Kidney (tissue), 22 donors: ENCODE measurements at places on chromosomes 3 and 15.

- no peaks in the 10 kb centered on the region for H3K4me1 ChIP-seq
- no peaks in the 10 kb centered on the region for H3K27me3 ChIP-seq
- H3K4me3 ChIP-seq = no peak overlapping the region
- no peaks in the 10 kb centered on the region for H3K36me3 ChIP-seq
- H3K27ac ChIP-seq = no peak overlapping the region
Observed at GRCh38 chr3:17759901-17760300, 17.5 kb upstream of the TBC1D5 start.

DNA sequence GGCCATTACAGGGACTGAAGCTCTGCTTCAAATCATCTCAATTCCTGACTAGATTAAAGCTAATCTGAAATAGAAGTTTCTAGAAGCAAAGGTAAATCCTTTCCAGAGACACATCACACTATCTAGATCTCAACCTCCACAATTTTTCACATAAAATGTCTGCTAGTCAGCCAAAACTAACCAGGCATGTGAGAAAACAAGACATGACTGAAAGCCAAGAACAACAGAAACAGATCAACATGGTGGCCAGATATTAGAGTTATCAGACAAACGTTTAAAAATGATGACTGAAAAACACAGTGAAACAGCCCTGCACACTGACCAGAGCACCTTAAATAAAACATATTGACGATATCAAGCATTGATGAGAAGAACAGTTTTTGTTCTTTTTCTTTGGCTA lies 59.1 kb downstream of the SUMF1 start:
- H3K27me3 ChIP-seq = no peaks in the 10 kb centered on the region
- H3K36me3 ChIP-seq = peaks cover 9% of the 10 kb centered on the region
- no peak overlapping the region for H3K4me3 ChIP-seq
- no peak for DNase-seq
- peak overlapping the region; percentile 37 for H3K27ac ChIP-seq
- peaks cover 6% of the 10 kb centered on the region for H3K4me1 ChIP-seq

GRCh38 chr3:52777959-52778805 lies 783 bp downstream of the ITIH1 start:
- no peaks in the 10 kb centered on the region for H3K4me1 ChIP-seq
- H3K4me3 ChIP-seq = no peak overlapping the region
- no peaks in the 10 kb centered on the region for H3K27me3 ChIP-seq
- peak; percentile 5 for DNase-seq
- no peaks in the 10 kb centered on the region for H3K36me3 ChIP-seq
- H3K27ac ChIP-seq = no peak overlapping the region

GRCh38 chr3:55704521-55704920 lies 217.4 kb upstream of the WNT5A start:
- no peaks in the 10 kb centered on the region for H3K36me3 ChIP-seq
- H3K4me3 ChIP-seq = no peak overlapping the region
- no peak for DNase-seq

- H3K4me1 ChIP-seq = no peaks in the 10 kb centered on the region
- no peak for DNase-seq
- H3K4me3 ChIP-seq = no peak overlapping the region
- H3K36me3 ChIP-seq = no peaks in the 10 kb centered on the region
- H3K27ac ChIP-seq = no peak overlapping the region
Observed at GRCh38 chr3:31311559-31311958, 221.2 kb upstream of the STT3B start.

DNA sequence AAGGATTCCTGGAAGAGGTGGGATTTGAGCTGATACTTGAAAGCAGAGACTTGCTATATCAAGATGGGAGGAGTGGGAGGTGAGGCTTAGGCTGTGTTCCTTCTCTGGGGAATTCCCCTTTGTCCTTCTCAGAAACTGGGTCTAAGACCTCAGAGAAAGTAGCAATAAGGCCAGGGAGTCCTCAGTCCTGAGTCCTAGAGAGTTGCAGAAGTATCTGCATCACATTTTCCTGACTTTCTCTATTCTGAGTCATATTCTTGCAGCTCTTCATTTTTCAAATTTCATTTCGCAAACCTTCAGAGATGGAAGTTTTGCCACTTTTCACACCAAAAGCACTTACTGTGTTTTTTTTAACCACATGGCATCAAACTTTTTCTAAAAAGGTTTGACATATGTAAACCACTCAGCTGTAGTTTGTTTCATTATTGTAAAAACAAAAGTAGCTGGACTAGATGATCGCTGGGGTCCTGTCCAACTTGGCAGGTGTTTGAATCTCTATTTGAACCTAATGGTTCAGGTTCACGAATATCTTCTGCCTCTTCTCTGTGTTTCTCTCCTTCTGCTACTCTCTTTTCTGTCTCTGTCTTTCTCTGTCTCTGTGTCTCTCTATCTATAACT lies 21.3 kb downstream of the COLQ start:
- H3K27me3 ChIP-seq = no peaks in the 10 kb centered on the region
- no peak for DNase-seq
- H3K27ac ChIP-seq = no peak overlapping the region
- no peaks in the 10 kb centered on the region for H3K36me3 ChIP-seq
- H3K4me3 ChIP-seq = no peak overlapping the region
- no peaks in the 10 kb centered on the region for H3K4me1 ChIP-seq

- no peaks in the 10 kb centered on the region for H3K36me3 ChIP-seq
- no peaks in the 10 kb centered on the region for H3K27me3 ChIP-seq
- DNase-seq = no peak
- H3K27ac ChIP-seq = peak overlapping the region; percentile 72
- no peak overlapping the region for H3K4me3 ChIP-seq
- peaks cover 4% of the 10 kb centered on the region for H3K4me1 ChIP-seq
Observed at GRCh38 chr15:57555270-57555669, 36.4 kb upstream of the MYZAP start.

GRCh38 chr3:49607796-49608195 lies 53.5 kb downstream of the BSN start:
- H3K36me3 ChIP-seq = no peaks in the 10 kb centered on the region
- H3K27ac ChIP-seq = no peak overlapping the region
- no peaks in the 10 kb centered on the region for H3K4me1 ChIP-seq
- no peak for DNase-seq

GRCh38 chr15:83697716-83698115 lies 43.8 kb downstream of the ADAMTSL3 start:
- H3K27ac ChIP-seq = no peak overlapping the region
- no peak overlapping the region for H3K4me3 ChIP-seq
- no peaks in the 10 kb centered on the region for H3K4me1 ChIP-seq
- H3K27me3 ChIP-seq = no peaks in the 10 kb centered on the region
- DNase-seq = no peak

DNA sequence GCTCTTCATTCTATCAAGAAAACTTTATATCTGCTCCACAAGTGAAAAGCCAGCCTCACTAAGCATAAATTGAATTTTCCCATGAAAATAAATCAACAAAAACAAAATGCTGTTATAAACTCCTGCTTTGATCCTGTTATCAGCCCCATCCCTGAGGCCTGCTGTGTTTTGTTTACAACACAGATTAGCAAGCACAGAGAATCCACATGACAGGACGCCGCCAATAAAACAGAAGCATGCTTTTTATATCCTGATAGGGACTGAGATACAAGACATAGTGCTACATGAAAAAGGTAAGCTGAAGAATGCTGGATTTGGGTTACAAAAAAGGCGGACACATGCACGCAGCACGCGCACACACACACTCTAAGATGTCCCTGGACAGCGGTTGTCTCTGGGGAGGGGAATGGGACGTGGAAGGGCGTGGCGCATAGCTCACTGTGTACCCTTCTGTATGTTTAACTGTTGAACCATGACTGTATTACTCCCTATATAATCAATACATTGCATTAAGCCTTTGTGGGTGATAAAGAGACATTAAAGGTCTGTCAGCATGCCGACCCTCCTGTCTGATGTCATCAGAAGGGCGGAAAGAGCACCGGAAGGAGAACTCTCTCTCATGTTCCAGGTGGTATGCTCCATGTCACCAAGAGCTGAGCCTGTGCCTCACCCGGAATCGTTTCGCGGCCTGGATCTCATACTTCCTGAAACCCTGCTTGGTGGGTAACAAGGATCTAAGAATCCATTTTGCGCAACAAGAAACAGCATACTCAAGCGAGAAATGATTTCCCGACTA lies 93.9 kb downstream of the IQSEC1 start:
- no peaks in the 10 kb centered on the region for H3K27me3 ChIP-seq
- no peaks in the 10 kb centered on the region for H3K36me3 ChIP-seq
- H3K4me3 ChIP-seq = no peak overlapping the region
- DNase-seq = no peak
- no peak overlapping the region for H3K27ac ChIP-seq

GRCh38 chr3:25768851-25769250 lies 14.4 kb downstream of the NGLY1 start:
- H3K27ac ChIP-seq = no peak overlapping the region
- H3K27me3 ChIP-seq = no peaks in the 10 kb centered on the region
- no peak overlapping the region for H3K4me3 ChIP-seq
- no peaks in the 10 kb centered on the region for H3K4me1 ChIP-seq
- DNase-seq = no peak

GRCh38 chr3:5650303-5650702 lies 462.8 kb downstream of the EDEM1 start:
- no peaks in the 10 kb centered on the region for H3K36me3 ChIP-seq
- H3K4me3 ChIP-seq = no peak overlapping the region
- H3K27ac ChIP-seq = no peak overlapping the region

DNA sequence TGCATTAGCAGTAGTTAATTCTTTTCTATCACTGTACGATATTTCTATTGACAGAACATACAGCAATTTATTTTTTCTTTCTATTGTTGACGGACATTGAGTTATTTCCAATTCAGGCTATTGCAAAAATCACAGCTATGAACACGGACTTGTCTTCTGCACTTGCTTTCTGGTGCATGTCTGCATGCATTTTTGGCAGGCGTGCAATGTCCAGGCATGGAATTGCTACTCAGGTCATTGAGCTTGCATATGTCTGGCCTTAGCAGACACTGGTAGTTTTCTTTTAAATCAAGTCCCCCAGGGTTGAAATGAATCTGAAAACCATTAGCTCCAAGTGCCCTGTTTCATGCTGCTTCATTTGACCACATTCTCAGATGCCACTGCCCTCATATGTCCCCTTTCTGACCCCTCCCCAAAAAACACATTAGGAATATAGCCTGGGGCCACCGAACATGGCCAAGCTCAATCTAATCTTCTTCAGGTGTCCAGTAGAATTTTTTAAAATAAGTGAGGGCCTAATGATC lies 72.8 kb downstream of the LRIG1 start:
- DNase-seq = no peak
- H3K4me1 ChIP-seq = no peaks in the 10 kb centered on the region
- H3K27me3 ChIP-seq = no peaks in the 10 kb centered on the region
- no peak overlapping the region for H3K4me3 ChIP-seq
- no peak overlapping the region for H3K27ac ChIP-seq

GRCh38 chr3:100159331-100160153 lies 45.2 kb upstream of the FILIP1L start:
- peaks cover 6% of the 10 kb centered on the region for H3K4me1 ChIP-seq
- peak overlapping the region; percentile 62 for H3K27ac ChIP-seq
- no peaks in the 10 kb centered on the region for H3K36me3 ChIP-seq
- no peak for DNase-seq
- no peak overlapping the region for H3K4me3 ChIP-seq

DNA sequence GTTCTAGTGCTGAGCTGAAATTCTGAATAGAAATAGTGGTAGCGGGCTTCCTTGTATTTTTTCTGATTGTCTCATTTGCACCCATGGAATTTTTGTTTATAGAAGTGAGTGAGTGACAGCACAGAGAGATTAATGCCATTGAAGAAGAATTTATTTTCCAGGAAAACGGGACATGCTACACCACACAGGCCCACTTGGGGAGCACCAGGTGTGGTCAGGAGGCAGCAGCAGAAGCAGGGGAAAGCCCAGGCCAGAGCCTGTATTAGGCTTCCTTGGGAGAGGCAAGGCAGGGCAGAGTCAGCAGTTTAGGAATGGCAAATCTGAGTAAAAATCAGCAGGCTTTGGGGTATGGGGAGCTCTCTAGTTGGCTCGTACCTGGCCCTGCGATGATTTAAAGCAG lies 88.4 kb upstream of the ATP11B start:
- no peak for DNase-seq
- no peak overlapping the region for H3K4me3 ChIP-seq
- no peaks in the 10 kb centered on the region for H3K27me3 ChIP-seq
- no peaks in the 10 kb centered on the region for H3K4me1 ChIP-seq
- H3K27ac ChIP-seq = no peak overlapping the region

GRCh38 chr3:172142051-172142863 lies 102.9 kb downstream of the FNDC3B start:
- no peak overlapping the region for H3K4me3 ChIP-seq
- H3K27me3 ChIP-seq = no peaks in the 10 kb centered on the region
- DNase-seq = peak; percentile 14
- peak overlapping the region; percentile 53 for H3K27ac ChIP-seq

DNA sequence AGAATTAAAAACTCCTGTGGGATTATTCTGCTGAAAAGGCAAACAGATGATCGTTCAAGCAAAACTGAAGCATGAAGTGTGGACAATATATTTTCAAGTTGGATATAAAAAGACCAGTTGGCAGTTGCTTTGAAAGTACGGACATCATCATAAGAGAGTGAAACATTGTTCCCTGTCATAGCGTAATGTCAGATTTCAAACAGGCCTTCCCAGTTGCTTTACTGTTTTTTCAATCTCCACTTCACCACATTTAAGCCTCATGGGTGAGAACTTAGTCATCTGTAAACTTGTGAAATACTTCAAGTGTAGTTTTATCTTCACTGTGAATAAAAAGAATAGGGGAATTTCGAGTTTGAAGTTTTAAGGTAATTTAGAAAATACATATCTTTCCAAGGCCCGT lies 435.1 kb upstream of the CNTN3 start:
- H3K36me3 ChIP-seq = no peaks in the 10 kb centered on the region
- DNase-seq = no peak
- no peak overlapping the region for H3K4me3 ChIP-seq
- H3K27ac ChIP-seq = no peak overlapping the region

DNA sequence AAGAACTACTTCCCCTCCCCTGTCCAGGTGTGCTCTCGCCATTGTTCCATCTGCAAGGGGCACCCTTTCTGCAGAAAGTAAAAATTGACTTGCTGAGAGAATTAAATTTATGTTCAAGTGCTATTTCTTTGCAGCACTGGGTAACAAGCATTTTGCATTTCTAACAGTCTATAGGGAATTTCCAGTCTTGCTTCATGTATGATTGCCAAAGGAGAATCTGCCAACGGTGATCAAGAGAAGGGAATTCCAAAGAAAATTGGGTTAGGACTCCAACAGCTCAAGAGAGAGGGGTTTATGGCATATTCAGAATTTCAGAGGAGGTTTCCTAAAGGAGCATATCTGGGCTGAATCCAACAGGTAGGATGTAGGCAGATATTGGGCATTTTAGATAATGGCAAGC lies 136.7 kb upstream of the WNT5A start:
- H3K4me3 ChIP-seq = no peak overlapping the region
- no peak for DNase-seq
